ENCODE measurements at places on chromosomes 1 and 21.

- no peak for DNase-seq
These were observed 19.8 kb upstream of the C1orf115 start for GRCh38 chr1:220670365-220670764.

DNA sequence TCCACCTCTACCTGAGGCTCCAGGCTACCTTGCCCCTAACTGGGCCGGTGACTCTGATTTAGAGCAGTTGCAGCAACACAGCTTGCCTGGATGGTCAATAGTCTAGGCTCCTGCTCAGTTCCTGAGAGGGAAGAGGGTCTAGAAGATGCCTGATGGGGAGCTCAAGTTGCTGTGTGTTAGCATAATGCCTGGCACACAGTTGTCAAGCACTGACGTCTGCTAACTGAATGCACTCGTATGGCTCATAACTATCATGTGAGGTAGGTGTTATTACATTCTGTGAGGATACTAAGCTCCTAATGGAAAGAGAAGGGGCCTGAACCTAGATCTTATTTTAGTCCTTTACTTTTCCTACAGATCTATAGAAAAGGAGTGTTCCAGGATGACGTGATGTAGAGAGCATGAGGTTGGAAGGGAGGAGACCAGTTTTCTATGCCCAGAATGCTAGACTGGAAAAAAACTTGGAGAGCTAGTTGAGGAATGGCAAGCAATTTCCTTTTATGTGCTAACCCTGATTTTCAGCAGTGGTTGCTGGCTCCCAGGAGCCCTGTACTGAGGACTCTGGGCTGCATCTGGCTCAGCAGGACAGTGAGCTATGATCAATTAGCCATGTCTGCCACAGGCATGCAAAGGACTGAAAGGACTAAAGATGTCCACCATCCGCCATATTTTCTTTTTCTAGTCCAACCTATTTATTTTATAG, 30.0 kb downstream of the FAM78B start:
- no peak for DNase-seq

- DNase-seq, result peak; percentile 16
These were observed 79.6 kb upstream of the AK4 start for GRCh38 chr1:65068202-65069010.

- peak; percentile 47 for DNase-seq
These were observed 497 bp downstream of the PKLR start for GRCh38 chr1:155300553-155301329.

- no peak for DNase-seq
These were observed 105.4 kb downstream of the CD247 start for GRCh38 chr1:167412920-167413319.

Data from hepatocyte (in vitro differentiated cells).